Fibroblast of lung (primary cell): ENCODE measurements at places on chromosomes 7 and 10. TPM values are rescaled to one million over a fixed set of nuclear protein-coding genes. Genes with fewer than 3 reads are reported as not detected.
A peak's percentile ranks its signal among the peaks of the same experiment; 100 is the strongest.

The AP1S1 gene
- 128 and 185 TPM in 2 replicates for polyA plus RNA-seq

- DNase-seq, result no peak
These were observed 23.7 kb downstream of the USP6NL start for GRCh38 chr10:11587722-11588259.

DNA sequence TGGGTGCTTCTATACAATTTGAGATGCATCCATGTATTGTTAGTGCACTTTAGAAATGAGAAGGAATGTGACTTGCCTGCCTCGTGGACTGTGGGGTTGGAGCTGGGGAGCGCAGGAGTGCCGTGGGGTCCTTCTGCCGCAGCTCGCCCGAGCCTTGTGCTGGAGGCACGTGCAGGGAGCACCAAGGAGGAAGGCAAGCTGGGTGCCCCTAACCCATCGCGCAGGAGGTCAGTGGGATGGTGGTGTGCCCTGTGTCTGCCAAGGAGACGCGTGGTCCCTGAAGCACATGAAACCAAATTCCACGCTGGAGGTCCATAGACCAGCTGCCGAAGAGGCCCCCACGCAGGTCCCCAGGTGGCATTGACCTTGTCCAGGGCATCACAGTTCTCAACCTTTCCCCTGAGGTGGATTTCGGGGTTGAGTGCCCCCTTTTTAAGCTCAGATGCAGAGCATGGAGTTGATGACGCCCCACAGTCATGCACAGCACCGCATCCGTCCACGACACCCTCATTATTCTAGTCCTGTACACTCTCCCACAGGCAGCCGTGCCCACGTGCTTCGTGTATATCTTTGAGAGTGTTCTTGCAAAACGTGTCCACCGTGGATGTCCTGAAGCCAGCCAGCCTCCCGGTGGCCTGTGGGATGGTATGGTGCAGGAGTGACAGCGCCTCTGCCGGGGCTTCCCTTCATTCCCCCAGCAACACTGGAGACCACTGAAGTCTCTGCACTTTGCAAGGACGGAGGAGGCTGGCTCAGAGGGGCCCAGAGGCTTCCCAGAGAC is 35.5 kb downstream of the FKBP6 start:
- DNase-seq, result no peak

- peak; percentile 95 for DNase-seq
These were observed 284.6 kb downstream of the KLF6 start for GRCh38 chr10:3500408-3500856.

DNA sequence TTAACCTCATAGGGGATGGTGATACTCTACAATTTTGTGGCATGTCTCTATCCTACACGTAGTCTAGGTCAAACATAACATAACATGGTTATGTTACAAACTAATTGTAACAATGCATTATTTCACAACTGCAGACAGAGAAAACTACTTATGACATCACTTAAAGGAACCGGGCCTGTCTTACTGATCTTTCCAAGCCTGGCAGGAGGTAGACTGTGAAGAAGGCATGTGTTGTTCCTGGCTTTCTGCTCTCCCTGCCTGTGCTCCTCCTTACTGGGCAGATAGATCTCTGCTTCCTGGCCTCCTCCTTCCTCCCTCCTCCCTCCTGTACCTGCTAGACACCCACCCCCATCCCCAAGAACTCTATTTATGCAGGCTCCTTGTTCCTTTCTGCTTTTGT is 5.4 kb downstream of the CACNB2 start:
- peak; percentile 62 for DNase-seq

- DNase-seq, result no peak
These were observed 257.1 kb downstream of the CAMK1D start for GRCh38 chr10:12606461-12606860.

GRCh38 chr10:122373721-122374120 is 787 bp upstream of the PLEKHA1 start:
- no peak for DNase-seq

The STEAP1 gene
- 26.1 and 57.0 TPM in 2 replicates for polyA plus RNA-seq

DNA sequence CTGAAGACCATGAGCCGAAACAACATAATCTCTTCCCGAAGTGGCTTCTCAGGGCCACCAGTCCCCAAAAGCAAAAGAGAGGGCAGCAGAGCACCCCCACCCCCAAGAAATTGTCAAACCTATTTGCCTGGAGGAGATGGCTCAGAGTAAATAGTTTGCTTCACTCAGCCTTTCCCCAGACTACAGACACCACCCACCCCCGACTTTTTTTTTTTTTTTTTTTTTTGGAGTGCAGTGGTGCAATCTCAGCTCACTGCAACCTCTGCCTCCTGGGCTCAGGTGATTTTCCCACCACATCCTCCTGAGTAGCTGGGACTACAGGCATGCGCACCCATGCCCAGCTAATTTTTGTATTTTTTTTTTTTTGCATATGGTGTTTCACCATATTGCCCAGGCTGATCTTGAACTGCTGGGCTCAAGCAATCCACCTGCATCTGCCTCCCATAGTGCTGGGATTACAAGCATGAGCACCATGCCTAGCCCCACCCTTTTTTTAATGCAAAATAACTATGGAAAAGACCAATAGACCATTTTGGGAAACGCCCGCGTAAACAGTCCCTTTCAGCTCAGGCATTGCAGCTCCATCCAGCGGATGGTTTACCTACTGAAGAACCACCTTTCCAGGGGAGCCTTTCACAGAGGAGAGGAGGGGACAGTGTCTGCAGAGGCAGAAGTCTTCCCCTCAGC is 9.7 kb downstream of the ZMIZ1 start:
- no peak for DNase-seq

DNA sequence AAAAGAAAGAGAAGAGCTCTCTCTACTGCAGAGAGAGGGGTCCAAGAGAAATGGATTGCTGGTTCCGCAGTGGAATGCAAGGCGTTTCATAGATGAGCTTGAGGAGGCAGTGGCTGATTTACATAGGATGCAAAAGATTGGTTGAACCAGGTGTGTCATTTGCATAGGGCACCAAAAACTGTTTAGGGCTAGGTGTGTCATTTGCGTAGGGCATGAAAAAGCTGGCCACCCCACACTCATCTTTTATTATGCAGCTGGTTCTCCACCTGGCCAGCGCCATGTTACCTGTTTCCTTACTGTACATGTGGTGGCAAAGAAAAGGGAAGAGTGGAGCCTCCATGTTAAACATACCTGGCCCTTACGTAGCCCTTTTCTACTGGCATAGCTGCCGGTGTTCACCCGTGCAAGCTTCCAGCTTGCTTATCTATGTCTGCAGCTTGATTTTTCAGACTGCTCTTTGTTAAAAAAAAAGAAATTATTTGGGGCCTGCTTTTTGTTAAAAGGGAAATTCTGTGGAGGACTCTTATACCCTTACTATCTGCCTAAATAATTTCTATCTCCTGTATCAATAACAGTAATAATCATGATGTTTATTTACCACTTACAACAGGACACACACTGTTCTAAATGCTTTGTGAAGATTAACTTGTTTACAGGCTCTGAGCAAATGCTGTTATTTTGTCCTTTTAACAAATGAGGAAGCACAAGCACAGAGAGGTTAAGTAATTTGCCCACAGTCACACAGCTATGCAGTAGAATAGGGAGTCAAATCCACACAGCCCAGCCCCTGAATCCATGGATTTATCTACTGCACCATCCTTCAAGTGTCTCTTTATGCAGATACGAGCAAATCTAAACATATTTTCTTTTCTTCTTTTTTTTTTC is 33.3 kb downstream of the CASP7 start:
- no peak for DNase-seq

DNA sequence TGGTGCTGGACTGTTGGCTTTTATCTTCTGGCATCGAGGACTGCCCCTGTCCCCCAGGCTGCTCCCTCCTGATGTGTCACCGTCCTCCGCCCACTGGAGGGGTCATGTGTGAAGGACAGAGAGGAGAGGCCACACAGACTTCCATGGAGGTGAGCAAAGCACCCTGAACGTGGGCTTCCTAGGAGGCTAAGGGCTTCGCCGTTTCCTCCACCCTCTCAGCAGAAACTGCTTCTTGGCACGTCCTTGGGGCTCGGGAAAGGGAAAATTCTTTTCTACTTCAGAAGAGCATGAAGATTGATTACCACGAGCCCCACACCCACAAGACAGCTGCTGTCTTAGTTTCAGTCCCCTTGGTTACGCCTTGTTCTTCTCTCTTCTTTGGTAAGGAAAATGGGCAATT is 218.2 kb downstream of the CCDC3 start:
- DNase-seq, result no peak

- peak; percentile 48 for DNase-seq
These were observed 71.0 kb downstream of the GNAT3 start for GRCh38 chr7:80440883-80441282.

DNA sequence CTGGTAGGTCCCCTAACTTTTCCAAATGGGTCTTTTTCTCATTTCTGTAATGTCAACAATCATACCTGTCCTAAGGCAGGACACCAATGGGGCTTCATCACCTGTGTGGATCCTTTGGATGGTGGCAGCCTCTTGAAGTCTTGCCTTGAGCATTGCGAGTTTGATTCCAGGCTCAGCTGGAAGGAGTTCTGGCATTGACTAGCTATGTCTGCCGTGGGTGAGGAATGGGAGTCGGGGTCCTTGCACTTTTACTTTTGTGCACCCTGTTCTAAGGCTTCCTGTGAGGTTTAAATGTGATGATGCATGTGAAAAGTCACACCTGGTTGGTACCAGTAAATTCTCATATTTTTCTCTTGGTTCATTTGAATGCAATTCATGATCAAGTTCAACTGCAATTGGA is 55.9 kb upstream of the CTBP2 start:
- DNase-seq, result no peak

The NXPH1 gene
- polyA plus RNA-seq, result not detected in 2 replicates

GRCh38 chr10:125820701-125821100 is 2.4 kb downstream of the UROS start:
- DNase-seq, result no peak

GRCh38 chr7:23472046-23472445 is 1.8 kb upstream of the IGF2BP3 start:
- no peak for DNase-seq

The SLIT1 gene
- 0.01 and 0.02 TPM in 2 replicates for polyA plus RNA-seq

The ATP6V1F gene
- 167 and 243 TPM in 2 replicates for polyA plus RNA-seq

GRCh38 chr10:31607481-31607880 is 288.5 kb downstream of the ZEB1 start:
- DNase-seq, result no peak

- DNase-seq, result peak; percentile 2
These were observed 186.4 kb downstream of the PDE1C start for GRCh38 chr7:31883761-31884164.
